Tracheal epithelial cell (primary cell): ENCODE measurements at places on chromosomes 4 and X. TPM values are rescaled to one million over a fixed set of nuclear protein-coding genes. Genes with fewer than 3 reads are reported as not detected.

GPR119 gene
- total RNA-seq = not detected in 2 replicates

VSIG1 gene
- 0.24 and 1.3 TPM in 2 replicates for total RNA-seq

BRS3 gene
- not detected in 2 replicates for total RNA-seq

LPAR4 gene
- not detected in 2 replicates for total RNA-seq

ANKRD37 gene
- total RNA-seq = 10.7 and 43.4 TPM in 2 replicates

SPACA5 gene
- not detected in 2 replicates for total RNA-seq

SPANXB1 gene
- not detected in 2 replicates for total RNA-seq

PRAF2 gene
- total RNA-seq = 4.6 and 4.9 TPM in 2 replicates

P2RY8 gene
- not detected in 2 replicates for total RNA-seq

SHISA3 gene
- total RNA-seq = under 0.01 TPM in 1 of 2 replicates, not detected in the other

DRD5 gene
- total RNA-seq = 0.21 TPM in 1 of 2 replicates, not detected in the other

UNC5C gene
- under 0.01 TPM in 1 of 2 replicates, not detected in the other for total RNA-seq

FAM184B gene
- not detected in 2 replicates for total RNA-seq

MAGEC2 gene
- total RNA-seq = not detected in 2 replicates

MAGEA9B gene
- total RNA-seq = 0.21 TPM in 1 of 2 replicates, not detected in the other

HPGD gene
- total RNA-seq = 1.9 and 4.3 TPM in 2 replicates

GAGE12J gene
- not detected in 2 replicates for total RNA-seq

FAM47B gene
- not detected in 2 replicates for total RNA-seq

SHROOM4 gene
- 0.43 and 1.4 TPM in 2 replicates for total RNA-seq

LONRF3 gene
- total RNA-seq = 0.21 and 1.7 TPM in 2 replicates

MFAP3L gene
- total RNA-seq = 3.2 and 3.9 TPM in 2 replicates

HELT gene
- total RNA-seq = not detected in 2 replicates

HS3ST1 gene
- total RNA-seq = 2.3 and 6.5 TPM in 2 replicates

SPARCL1 gene
- 0.43 and 0.72 TPM in 2 replicates for total RNA-seq

MAEA gene
- 44.3 and 60.0 TPM in 2 replicates for total RNA-seq

SPANXN3 gene
- not detected in 2 replicates for total RNA-seq

SMR3B gene
- total RNA-seq = not detected in 2 replicates

SLC6A8 gene
- 41.4 and 44.8 TPM in 2 replicates for total RNA-seq

CHRNA9 gene
- 0.48 TPM in 1 of 2 replicates, not detected in the other for total RNA-seq

EIF1AX gene
- 28.2 and 37.7 TPM in 2 replicates for total RNA-seq

EPGN gene
- total RNA-seq = 5.8 and 13.5 TPM in 2 replicates

PLP1 gene
- total RNA-seq = not detected in 2 replicates

SGMS2 gene
- 204 and 331 TPM in 2 replicates for total RNA-seq

LEF1 gene
- 0.96 TPM in 1 of 2 replicates, not detected in the other for total RNA-seq

CD40LG gene
- total RNA-seq = not detected in 2 replicates

HGFAC gene
- not detected in 2 replicates for total RNA-seq

NUDT10 gene
- 0.64 and 3.4 TPM in 2 replicates for total RNA-seq
